Stimulated activated CD4-positive, alpha-beta T cell treated with anti-CD3 and anti-CD28 coated beads, Interleukin-1b, Interleukin-23, amount 100 ng/mL, for 1 hour (primary cell): ENCODE measurements at places on chromosomes 1 and 21.

GRCh38 chr1:162902416-162902815 is 41.4 kb upstream of the CCDC190 start:
- DNase-seq, result no peak

DNA sequence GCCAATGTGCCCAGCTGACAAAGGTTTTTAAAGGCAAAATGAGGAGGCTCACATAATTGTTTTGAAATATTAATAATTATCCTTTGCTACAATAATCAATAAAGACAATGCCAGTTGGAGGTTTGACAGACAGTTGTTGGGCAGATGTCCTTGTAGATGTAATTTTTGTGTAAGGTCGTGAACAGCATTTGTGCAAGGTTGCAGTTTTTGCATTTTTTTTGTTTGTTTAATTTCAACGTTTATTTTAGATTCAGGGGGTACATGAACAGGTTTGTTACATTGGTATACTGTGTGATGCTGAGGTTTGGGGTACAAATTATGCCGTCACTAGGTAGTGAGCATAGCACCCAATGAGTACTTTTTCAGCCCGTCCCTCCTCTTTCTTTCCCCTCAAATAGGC is 9.3 kb downstream of the MPZ start:
- DNase-seq, result no peak

- DNase-seq, result no peak
Observed at GRCh38 chr1:97382206-97382605, 538.6 kb downstream of the DPYD start.

GRCh38 chr1:188872376-188872775 is 1605.3 kb downstream of the BRINP3 start:
- DNase-seq, result no peak

DNA sequence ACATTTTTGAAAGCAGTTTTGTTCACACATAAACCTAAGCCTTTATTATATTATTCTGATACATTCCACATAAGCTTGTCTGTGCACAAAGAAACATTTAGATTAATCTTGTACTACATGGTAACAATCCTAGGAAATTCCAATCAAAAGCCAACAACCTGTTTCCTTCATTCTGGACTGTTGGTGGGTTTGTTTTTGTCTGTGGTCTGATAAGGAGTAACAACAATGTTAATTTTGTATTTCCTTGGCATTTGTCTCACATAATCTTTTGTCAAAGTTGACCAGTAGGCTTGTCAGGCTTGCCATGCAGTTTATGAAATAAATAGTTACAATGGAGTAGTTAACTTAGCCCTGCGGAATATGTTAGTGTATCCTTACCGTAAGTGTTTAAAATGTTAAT is 183.3 kb downstream of the DHRS3 start:
- DNase-seq, result no peak

DNA sequence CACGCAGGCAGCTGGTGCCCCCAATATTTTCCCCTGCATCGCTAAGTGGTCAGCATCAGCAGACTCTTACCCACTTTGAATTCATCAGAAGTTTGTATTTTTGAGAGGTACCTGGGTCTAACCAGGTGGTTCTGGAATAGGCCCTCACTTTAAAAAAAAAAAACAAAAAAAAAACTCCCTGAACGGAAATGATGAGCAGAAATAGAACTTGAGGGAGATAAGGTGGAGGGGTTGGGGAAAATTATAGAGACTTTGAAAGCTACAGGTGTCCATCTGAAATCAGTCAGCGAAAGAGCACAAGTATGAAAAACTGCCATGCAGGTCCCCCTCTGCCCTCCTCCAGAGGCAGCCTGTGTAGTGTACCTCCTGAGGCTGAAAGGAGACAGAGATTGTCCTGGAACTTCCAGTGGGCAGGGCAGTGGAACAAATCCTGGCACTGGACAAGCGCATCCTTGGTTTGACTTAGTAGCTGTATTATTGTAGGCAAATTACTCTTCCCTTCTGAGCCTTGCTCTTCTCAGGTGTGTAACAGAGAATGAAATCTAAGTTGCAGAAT is 1.2 kb downstream of the SLAMF7 start:
- no peak for DNase-seq

DNA sequence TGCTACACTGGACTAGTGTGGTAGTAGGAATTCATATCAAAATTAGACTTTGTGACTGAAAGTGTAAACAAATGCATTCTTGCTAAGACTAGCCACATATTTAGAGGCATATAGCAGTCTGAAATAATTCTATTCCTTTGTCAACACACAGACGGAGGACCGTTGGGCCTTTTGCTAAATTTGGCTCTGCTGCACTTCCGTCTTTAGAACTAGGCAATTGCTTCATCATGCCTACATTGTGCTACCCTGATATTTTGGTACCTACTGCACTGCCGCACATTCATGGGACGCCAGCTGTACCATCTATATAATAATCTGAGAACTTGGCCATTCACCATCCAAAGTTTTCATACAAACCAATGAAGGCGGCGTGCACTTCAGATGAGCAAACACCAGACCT is 346.8 kb downstream of the KIF26B start:
- DNase-seq, result no peak

DNA sequence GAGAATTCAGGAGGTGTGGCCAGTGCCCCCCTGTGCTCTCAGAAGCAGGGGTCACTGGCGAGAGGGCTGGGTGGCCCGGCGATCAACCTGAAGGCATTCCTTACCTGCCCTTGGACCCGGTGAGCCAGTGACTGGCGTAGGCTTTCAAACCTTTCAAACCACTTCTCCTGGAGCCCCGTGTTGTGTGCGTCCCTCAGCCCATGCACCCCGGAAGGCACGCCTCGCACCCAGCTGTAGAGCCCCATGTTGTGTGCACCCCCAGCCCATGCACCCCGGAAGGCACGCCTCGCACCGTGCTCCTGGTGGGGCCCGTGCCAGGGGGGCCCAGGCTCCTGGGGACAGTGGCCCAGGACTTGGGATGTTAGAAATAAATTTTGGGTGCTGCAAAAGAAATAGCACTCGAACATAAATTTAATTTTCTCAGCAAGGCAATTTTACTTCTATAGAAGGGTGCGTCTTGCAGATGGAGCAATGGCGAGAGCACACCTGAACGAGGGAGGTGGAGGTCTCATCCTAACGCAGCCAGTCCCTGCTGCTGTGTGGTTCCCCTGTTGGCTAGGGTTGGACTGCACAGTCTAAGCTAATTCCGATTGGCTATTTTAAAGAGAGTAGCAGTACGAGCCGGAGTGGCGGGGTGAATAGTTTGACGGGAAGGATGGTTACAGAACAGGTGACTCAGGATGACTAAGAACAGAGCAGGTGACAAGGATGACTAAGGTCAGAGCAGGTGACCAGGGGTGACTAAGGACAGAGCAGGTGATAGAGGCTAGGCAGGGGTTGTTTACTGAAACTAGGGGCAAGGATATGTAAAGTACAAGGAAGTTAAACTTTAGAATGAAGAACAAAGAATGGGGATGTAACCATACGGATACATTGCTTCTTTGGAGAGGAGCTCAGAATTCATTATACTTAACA is 47.4 kb downstream of the PRKCZ start:
- no peak for DNase-seq
